ENCODE measurements at places on chromosomes 2 and 18.

GRCh38 chr18:30280861-30281470, 761.6 kb downstream of the DSC3 start:
- peak; percentile 35 for DNase-seq

- DNase-seq: peak; percentile 33
Observed at GRCh38 chr2:15058015-15058720, 425.7 kb downstream of the LRATD1 start.

GRCh38 chr2:147331790-147332419, 512.9 kb upstream of the ACVR2A start:
- DNase-seq: no peak

DNA sequence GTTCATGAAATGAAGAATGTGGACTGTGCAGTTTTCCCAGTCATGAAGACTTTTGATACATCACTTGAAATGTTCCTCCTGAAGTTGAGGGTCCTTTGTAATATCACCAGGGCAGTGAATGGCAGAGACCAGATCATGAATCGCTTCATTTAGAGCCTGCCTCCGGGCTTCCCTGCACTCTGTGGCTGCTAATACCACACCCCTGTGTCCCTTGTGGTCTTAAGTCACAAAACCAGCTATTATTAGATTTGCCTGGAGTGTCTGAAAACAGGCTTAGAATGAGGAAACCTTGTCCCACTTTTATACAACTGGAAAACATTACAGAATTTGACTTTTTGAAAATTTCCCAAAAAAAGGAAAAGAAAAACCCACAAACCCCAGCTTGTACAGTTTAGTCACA, 147.9 kb downstream of the MGAT5 start:
- DNase-seq: no peak

GRCh38 chr2:119753930-119754321, 5.8 kb upstream of the PTPN4 start:
- no peak for DNase-seq

DNA sequence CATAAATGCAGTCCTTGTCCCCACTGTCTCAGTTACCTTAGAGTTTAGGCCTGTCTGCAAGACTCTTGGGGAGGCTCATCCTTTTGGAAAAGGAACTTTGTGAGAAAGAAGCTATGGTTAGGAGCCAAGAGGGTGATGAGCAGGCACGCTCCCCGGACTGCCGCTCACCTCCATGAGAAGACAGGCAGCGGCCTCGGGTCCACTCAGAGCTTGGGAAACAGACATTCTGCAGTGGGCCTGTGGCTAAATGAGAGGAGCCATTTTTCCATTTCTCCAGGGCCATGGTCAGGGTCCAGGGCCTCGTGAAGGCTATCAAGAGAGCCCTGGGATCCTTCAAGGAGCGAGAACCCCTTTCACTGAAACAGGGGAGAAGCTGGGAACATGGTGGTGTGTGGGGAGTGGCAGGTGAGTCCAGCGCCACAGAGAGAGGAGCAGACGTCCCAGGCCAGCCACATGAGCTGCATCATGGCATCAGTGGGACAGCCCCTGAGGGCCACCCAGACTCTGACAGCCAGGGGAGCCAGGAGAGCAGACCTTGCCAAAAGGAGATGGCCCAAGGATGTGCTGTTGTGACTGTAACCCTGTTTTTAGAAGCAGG, 4.0 kb upstream of the TEX51 start:
- DNase-seq: no peak

GRCh38 chr2:203987959-203988358, 51.4 kb downstream of the ICOS start:
- DNase-seq: no peak

- no peak for DNase-seq
Observed at GRCh38 chr2:70728128-70728527, 39.9 kb downstream of the ADD2 start.

GRCh38 chr18:58314284-58314683, 270.3 kb downstream of the NEDD4L start:
- no peak for DNase-seq

DNA sequence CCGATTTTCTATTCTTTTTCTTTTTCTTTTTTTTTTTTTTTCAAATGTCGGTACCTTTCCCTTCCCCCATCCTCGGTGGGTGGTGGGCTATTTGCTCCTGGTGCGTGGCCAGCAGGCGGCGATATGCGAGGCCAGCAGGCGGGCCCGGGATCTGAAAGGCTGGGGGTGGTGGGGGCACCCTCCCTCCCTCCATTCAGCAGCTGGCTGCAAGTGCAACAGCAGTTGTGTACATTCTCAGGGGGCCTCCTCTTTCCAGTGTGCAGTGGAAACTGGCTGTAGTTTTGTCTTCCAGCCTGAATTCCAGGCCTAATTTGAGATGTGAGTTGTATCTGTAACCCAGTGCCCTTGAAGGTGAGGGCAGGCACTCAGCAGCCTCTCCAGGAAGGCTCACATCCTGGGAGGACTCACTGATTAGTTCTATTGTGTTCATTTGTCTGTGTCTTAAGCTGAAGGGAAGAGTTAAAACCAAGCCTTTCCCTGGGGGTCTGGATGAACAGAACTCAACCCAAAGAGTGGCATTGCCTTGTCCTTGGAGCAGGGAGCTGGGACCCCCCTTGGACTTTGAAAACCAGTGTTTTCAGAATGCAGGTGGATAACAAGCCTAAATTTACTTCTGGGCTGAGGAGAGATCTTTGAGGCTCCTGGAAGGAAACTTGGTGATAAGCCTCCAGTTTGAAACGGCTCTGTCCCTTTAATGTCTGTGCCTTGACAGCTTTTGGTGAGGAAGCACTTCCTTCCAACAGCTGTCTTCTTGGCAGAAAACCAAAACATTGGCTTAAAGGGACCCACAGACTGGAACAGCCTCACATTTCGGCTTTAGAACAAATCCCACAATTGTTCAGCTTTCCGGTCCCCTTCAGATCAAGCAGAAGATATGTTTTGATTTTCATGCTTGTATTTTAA, 3.3 kb downstream of the MYCN start:
- no peak for DNase-seq

- no peak for DNase-seq
Observed at GRCh38 chr2:86333378-86333777, 4.0 kb downstream of the REEP1 start.

GRCh38 chr2:152307863-152308262, 27.1 kb upstream of the FMNL2 start:
- DNase-seq: no peak

- no peak for DNase-seq
Observed at GRCh38 chr2:42424033-42424432, 63.0 kb upstream of the COX7A2L start.

DNA sequence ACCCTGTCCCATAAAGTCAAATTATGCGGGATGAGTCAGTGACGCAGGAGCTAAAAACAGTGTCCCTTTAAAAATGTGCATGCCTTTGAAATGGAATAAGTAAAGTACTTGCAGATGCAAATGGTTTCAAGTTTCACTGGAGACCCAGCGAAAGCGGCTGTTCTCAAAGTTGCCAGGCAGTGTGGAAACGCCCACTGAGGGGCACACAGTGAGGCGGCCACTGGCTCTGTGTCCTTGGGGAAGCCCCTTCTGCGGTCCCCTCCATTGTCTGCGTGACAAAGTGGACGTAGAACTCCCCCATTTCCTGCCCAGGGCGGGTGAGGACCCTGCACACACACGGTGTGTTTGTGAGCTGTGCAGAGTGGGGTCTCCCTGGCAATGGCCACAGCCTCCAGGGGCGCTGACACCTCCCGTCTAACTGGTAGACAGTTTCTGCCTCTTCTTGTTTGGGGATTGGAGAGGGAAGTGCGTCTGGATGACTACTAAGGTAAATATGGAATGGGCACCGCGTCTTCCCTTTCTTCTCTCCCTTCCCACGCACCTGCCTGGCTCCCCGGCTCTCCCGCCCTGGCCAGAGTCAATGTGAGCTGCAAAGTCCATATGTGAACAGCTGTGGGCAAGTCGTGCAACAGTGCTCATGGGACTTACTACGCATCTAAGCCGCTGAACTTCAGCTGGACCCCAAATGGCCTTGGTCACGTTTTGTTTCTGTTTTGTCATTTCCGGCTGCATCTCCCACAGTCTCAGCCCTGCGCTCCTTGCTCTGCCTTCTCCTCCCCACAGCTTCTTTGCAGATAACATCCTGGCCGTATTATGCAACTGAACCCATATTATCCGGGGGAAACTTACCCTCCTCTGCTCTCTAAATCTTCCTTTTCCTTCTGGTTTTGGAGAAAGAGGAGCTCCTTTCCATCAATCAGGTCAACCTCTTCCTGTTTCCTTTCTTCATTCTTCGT, 33.7 kb upstream of the ZNF516 start:
- no peak for DNase-seq

DNA sequence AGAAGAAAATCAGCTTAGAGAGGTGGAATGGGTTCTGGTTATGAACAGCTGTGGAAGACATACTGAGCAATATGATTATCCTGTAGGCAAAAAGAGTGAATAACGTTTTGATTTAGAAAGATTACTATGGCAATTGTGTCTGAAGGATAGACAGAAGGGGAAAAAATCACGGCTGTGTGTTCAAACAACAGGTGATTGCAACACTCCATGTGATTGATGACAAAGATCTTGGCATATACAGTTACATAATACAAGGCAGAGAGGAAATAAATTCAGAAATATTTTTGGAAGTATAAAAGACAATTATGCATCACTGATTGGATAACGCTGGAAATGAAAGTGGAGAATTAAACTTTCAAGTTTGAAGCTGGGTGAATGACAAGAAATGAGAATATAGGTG, 58.5 kb upstream of the KCNJ3 start:
- no peak for DNase-seq

GRCh38 chr2:95044601-95045000, 19.1 kb downstream of the MAL start:
- DNase-seq: no peak

GRCh38 chr2:126303113-126303512, 352.8 kb upstream of the GYPC start:
- DNase-seq: no peak

DNA sequence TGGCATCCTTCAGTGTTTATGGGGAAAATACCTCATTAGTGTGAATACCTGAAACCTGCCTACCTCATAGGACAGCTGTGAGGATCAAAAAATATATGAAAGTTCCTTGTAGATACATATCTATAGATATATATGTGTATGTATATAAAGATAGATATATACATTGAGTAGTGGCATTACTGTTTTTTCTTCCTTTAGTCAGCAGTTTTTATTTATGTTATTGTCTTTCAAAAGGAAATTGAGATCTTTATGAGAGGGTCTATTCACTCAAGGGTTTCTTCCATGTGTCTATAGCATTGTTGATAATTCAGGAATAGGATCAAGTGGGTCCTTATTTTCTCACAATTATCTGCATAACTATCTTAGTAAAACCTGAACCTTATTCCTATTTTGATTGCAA, 6.6 kb downstream of the RMP24 start:
- no peak for DNase-seq

DNA sequence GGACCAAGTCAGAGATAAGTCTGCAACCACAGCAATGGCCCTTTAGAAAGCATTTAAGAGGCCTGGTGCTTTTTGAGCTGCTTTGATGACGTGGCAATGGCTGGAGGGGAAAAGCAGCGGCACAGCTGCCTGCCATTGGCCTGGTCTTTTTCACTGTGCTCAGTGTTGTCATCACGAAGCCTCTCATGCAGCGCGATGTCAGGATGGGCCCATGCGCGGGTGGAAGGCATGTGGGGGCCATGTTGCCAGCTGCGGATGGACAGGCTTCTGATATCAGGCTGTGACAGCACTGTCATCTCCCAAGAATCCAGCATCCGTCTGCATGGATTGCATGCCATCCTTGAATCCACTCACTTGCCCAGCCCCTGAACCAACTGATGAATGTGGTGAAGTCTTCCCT, 204.5 kb downstream of the ACKR3 start:
- DNase-seq: no peak

- no peak for DNase-seq
Observed at GRCh38 chr2:64140665-64141200, 3.5 kb downstream of the PELI1 start.

GRCh38 chr2:33927756-33928155, 328.7 kb upstream of the FAM98A start:
- no peak for DNase-seq

- no peak for DNase-seq
Observed at GRCh38 chr18:31248783-31249521, 69.0 kb upstream of the DSG1 start.

- no peak for DNase-seq
Observed at GRCh38 chr2:28638102-28638501, 113.5 kb upstream of the PPP1CB start.

- no peak for DNase-seq
Observed at GRCh38 chr2:106356291-106356690, 111.9 kb downstream of the RGPD3 start.

- DNase-seq: peak; percentile 11
Observed at GRCh38 chr2:177799531-177799930, 273.0 kb downstream of the PDE11A start.

DNA sequence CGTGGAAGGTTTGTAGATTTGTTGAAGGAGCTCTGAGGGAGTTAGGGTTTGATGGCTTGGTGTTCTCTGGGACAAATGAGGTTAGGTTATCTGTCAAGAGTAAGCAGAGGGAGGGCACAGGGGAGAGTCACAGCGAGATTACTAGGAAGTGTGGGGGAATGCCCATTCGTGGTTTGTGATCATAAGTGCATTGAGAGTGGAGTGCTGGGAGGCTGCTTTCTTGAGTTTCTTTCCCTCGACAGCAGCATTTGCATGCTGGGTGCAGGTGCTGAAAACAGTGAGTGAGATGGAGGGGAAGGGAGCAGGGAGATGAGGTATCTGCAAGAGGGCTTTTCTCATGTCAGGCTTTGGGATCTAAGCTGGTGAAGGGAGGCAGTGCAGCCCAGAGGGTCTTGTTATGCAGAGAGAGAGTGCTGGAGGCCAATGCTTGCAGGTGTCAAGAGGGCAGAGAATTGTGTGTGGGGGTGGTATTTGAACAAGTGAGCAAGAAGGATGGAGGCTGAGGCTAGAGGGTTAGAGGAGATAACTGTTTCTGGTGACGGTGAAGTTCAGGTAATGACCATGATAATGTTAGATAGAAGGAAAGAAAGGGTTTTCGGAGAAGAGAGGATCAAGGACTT, 8.8 kb downstream of the RALB start:
- no peak for DNase-seq

DNA sequence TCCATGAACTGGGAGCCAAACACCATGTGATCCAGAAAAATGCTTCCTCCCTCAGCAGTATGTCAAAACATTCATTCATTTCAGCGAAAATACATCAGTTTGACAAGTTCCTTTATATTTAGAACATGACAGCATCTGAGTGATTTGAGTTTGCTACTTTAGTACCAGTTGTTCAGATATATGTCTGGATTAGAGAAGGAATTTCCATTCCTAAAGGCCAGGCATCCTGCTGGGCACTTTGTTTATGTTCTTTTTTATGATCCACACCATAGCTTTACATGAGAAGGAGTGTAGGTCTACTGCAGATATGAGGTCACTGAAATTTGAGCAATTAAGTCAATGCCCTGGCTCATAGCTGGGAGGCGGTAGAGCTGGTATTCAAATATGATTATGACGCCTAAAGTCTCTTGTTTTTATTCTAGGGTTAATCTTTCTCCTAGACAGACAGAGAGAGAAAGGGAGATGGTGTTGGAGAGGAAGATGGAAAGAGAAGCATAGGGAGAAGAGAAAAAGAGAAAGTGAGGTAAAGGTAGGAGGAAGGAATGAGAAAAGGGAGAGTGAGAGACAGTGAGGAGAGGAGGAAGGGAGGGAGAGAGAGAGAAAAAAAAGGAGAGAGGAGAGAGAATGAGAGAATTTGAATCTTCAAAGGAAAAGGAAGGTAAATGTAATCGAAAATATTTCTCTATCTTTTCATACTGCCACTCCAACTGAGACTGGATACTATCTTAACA, 839.5 kb upstream of the FANCL start:
- no peak for DNase-seq

- DNase-seq: no peak
Observed at GRCh38 chr2:195596840-195597239, 60.2 kb upstream of the SLC39A10 start.

GRCh38 chr2:26469092-26469710, 8.7 kb downstream of the OTOF start:
- peak; percentile 77 for DNase-seq
